RPMI7951 (cell line): ENCODE measurements at places on chromosomes 2 and 18.
A peak's percentile ranks its signal among the peaks of the same experiment; 100 is the strongest.

- DNase-seq: no peak
Observed at GRCh38 chr18:45384962-45385315, 230.3 kb upstream of the SLC14A2 start.

DNA sequence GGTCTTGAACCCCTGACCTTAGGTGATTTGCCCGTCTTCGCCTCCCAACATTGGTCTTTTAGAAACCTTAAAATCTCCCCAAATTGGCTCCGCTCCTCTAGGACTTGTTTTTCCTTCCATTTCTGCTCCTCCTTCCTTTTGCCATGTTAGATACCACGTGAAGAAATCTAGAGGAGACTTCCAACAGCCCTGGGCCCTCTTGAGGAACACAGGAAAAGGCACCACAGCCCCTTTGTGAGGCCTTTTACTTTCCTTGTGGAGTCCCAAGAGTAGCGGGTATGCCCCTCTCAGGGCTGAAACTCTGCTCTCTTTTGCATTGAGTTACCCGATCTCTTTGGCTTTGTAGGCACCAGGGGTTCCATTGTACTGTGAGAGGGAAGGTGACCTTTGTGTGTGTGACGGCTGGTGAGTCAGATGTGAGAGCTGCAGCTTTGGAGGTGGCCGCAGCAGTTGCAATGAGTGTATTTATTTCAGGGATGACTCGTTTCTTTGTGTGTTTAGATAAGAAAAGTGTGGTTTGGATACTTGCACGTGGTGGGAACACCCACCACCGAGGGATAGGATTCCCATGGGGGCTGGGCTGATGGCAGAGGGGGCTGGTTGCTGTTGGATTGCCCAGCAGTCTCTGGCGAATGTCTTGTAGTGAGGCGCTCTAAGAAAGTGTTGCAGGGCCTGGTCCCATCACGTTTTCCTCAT is 218.4 kb upstream of the HS6ST1 start:
- DNase-seq: peak; percentile 73

DNA sequence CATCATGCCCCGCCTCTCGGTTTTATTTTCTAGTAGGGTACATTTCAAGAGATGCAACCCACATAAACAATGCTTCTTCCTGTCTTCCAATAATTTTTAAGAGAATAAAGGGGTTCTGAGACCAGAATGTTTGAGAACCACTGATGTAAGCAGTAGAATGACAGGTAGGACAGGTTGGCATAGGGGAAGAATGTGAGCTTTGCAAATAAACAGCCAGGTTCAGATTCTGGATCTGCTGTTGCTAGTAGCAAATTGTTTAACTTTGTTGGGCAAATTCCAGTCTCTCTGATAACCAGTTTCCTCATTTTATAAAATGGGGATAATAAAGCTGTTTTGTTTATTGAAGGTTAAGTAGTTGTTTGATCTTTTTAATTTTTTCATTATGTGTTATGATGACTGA is 32.8 kb downstream of the SOCS6 start:
- no peak for DNase-seq

DNA sequence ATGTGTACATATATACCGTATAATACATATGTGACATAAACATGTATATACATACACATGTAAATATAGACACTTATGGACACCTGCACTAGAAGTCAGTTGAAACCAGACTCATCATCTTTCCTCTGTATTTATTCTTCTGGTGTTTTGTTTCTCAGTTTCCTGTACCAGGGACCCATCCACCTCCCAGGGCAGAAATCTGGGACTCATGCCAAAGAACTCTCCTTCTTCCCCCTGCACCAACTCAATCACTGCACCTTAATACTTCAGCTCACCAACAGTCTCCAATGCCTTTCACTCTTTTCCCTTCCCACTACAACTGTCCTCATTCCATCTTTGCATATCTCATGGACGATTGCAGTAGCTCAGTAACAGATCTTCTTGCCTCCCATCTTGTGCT is 428.0 kb downstream of the FBXO15 start:
- DNase-seq: no peak

GRCh38 chr18:27527856-27528255 is 342.7 kb upstream of the CHST9 start:
- no peak for DNase-seq

- no peak for DNase-seq
Observed at GRCh38 chr2:46003903-46004473, 293.2 kb upstream of the EPAS1 start.

DNA sequence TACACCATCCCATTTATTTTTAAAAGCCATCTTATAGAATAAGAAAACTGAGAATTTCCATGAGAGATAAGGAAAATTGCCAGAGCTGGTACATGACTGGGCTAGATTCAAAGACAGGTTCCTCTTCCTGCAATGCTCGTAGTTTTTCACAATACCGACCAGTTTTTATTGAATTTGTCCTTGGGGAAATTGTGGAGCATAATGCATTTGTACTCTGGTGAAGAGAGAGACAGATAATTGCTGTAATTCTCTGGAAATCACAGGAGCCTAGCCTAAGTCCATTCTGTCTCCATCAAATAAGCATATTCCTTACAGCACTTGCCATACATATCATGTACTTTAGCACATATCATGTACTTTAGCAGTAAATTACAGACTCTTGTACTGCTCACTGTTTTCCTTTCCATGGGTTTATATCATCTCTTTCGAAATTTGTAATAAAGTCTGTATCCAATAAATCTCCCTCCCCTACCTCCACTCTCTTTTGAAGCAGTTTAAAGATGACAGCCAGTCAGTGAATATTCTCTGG is 355.2 kb downstream of the CNTNAP5 start:
- no peak for DNase-seq

GRCh38 chr2:96801005-96801785 is 14.9 kb upstream of the CNNM3 start:
- peak; percentile 36 for DNase-seq

- peak; percentile 58 for DNase-seq
Observed at GRCh38 chr18:10953672-10954071, 195.7 kb downstream of the PIEZO2 start.

DNA sequence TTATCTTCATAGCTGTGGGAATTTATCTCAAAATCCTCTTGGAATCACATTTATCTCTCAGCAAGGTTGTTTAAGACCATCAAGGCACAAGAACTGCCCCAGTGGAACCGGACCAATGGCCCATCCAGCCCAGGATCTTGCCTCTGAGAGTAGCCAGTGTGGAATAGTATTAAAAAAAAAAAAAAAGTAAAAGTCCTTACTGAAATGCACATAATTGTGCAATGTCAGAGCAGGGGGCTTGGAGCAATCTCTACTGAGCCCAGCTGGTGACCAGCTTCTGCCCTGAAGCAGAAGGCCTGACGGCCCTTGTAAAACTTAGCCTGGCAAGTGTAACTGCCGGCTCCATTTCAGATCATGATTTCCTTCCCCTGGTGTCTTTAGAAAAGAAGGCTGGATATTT is 355.6 kb upstream of the PIK3C3 start:
- no peak for DNase-seq

DNA sequence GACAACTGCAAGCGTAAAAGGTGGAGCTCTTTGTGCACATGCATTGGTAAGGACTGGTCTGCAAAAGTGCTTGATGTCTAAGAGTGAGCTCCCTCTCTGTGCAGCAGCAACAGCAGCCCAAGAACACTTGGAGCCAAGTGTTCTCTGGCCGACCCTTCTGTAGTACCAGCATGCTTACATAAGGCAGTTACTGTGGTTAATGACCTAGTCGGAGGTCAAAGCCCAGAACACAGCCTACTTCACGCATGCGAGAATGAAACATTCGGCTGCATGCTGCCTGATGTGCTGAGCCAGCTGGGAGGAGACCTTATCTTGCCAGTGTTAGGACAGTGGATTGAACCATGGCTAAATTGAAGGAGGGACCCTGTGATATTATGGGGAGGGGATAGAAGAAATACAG is 21.3 kb downstream of the NCAPH start:
- no peak for DNase-seq

DNA sequence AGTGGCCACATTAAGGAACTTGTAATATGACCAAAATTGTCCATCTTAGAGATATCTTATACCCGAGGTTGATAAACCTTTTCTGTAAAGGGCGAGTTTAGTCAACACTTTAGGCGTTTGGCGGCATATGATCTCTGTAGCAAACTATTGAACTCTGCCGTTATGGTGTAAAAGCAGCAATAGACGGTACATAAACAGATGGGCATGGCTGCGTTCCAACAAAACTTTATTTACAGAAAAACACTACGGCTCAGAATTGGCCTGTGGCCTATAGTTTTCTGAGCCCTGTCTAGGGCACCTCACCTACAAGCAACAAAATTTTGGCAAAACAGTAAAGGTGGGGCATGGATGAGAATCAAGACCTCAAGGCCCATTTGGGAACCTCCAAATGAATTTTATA is 121.9 kb upstream of the HAAO start:
- no peak for DNase-seq

DNA sequence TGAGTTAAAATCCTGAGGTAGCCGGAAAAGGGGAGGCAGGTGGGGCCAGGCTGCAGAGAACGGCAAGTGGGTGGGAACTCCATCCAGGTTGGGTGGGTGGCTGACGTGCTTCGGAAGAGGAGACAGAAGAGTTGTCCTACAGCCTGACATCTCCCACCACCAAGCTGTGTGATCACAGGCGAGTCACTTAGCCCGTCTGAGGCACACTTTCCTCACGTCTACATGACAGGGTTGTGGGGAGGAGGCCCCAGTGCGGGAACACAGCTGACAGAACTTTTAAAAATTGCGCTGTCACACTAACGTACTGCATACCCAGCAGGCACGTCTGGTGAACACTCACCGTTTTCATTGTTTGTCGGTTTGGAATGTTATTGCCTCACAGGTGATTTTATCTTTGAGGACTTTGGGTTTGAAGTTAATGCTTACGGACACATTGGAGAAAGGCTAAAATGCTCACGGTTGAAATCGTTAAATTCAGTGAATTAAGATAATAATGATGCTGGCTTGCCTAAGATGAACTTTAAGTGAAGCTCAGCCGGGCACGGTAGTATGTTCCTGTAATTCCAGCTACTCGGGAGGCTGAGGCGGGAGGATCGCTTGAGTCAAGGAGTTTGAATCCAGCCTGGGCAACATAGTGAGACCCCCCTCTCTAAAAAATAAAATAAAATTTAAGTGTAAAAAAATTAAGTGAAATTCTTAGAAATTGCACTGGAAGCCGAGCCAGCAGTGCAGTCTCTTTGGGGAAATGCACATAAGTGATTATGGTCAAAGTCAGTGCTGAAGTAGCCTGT is 8.9 kb downstream of the EMILIN2 start:
- no peak for DNase-seq

- no peak for DNase-seq
Observed at GRCh38 chr2:161306919-161307318, 1.3 kb upstream of the PSMD14 start.

DNA sequence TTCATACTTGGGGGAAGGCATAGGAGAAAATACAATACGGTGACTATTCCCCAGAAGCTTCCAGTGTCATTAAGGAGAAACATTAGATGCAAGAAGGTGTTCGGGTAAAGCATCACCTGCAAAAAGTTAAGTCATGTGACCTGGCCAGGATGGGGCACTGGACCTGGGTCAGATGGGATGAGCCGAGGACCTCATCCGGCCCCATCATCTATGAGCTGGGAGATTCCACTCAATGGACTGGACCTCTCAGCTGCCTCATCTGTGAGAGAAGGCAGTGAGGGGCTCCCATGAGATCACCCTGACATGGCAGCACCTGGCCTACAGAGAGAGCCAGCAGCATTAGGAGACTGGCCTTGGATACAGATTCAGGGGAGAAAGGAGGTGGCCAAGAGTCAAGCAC is 111.4 kb upstream of the TEX51 start:
- no peak for DNase-seq

DNA sequence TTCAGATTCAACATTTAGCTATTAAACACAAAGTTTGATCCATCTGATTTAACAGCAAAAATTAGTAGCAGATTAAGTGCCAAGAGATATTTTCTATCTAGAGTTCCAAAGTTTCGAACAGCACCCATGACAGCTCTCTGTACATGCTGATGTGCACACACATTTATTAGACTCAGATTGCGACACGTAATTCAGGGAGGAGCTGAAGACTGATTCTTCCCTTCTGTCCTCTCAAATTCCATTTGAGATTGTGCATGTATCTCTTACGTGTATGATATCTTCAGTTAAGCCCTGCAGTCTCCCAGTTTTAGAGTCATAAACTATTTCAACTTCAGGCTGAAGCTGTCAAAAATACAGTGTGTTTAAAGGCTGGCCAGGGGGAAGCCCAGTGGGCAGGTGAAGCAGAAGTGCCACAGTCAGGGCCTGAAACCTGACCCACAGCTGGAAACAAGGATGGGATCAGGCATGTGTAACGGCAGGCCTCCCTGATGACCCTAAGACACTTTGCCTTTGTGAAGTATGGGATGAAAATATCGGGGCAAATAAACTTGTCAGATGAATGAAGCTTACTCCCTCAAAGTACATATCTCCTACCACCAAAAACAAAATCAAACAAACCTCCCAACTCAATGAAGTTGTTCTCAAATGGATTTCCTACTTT is 30.6 kb downstream of the CYB5A start:
- no peak for DNase-seq

- no peak for DNase-seq
Observed at GRCh38 chr2:110126086-110126773, 10.6 kb upstream of the MALL start.

DNA sequence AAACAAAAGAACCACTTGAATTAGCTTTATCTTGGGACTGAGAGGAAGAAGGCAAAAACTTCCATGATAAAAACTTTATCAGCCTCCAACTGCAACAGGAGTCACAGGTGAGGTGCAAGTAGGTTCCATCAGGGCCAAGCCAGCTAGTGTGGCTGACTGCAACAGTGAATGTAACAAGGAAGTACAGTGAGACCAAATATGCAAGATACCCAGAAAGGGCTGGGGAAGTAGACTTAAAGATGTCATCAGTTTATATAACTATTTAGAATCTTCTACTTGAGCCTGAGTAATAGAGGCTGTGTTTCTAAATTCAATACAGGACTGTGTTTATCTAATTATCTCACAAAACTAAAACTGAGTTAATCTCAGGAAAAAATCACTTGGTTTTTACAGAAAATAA is 14.8 kb downstream of the PLEKHM3 start:
- no peak for DNase-seq

DNA sequence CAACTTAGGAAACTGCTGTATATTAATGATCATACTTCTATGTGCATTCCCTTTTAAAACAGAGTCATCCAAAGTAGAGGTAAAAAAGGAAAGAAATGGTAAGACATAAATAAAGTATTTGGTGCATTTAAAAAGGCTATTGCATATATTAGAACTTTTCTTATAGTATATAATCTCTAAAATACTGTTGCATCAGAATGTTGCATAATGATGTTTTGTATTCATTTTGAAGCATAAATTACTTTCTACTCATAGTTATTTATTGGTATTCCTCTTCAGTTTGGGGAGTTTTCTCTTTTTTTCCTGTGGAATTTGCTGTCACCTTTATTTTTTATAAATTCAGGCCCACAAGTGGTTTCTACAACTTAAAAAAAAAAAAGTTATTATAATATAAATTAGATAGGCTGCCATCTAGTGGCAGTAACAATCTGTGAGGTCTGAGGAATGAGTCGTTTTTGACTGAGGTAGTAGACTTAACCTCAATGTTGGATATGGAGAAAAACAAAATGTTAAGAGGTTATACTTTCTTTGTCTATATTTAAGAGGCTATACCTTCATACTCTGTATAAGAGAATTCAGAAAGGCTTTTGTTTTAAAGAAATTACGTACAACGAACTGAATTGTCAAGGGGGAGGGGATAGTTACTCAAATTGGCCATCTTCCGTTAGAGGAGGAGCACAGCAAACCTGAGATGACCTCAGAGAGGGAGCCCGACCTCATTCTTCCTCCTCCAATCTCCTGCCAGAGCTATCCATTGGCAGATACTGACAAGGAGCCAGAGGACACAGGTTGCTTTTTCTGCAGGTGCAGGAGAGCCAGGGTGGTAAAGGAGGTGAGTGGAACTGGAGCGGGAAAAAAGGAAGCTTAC is 23.8 kb downstream of the ANKAR start:
- DNase-seq: peak; percentile 57
